ENCODE measurements at places on chromosomes 3 and 15.

- no peak for DNase-seq
Observed at GRCh38 chr3:165521131-165521871, 315.9 kb downstream of the BCHE start.

- DNase-seq = no peak
Observed at GRCh38 chr3:52845691-52846431, 11.0 kb upstream of the MUSTN1 start.

GRCh38 chr3:100781301-100781700, 72.0 kb downstream of the TFG start:
- no peak for DNase-seq

DNA sequence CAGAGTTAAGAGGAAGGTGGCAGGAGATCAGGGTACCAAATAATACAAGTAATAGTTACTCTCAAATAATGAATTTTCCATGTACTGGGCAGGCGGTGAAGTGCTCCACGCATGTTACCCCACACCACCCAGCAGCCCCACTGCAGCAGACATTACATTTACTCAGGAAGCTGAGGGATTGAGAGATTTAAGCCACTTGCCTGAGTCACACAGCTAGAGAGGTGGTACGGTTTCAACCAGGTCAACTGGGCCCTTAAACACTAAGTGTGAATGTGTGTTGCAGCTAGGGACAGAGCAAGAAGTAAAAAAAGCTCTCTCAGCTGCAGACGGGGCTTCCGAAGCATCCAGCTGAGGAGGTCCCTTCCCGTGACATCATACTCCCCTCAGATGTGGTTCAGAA, 91.3 kb downstream of the PRICKLE2 start:
- DNase-seq = no peak

- no peak for DNase-seq
Observed at GRCh38 chr15:40808861-40809450, 1.7 kb upstream of the DNAJC17 start.

GRCh38 chr3:46656778-46657556, 36.5 kb downstream of the ALS2CL start:
- DNase-seq = no peak

- no peak for DNase-seq
Observed at GRCh38 chr3:122928396-122929187, 99.0 kb downstream of the SEMA5B start.

GRCh38 chr3:128376516-128376915, 90.2 kb downstream of the DNAJB8 start:
- DNase-seq = no peak

- no peak for DNase-seq
Observed at GRCh38 chr3:141051443-141052200, 475 bp downstream of the SPSB4 start.

- no peak for DNase-seq
Observed at GRCh38 chr3:82000773-82001172, 239.3 kb upstream of the GBE1 start.

DNA sequence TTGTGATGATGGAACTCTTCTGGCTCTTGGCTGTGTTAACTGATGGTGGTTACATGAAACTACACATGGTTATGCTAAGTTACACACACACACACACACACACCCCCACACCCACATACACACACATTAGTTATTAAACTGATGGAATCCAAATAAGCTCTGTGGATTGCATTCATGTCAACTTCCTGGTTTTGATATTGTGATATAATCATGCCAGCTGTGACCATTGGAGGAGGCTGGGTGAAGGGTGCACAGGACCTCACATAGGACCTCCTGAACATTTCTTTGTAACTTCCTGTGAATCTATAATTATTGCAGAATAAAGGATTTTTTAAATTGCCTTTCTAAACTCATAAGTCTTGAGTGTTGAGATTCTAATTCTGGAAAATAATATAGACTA, 58.9 kb upstream of the LIMD1 start:
- DNase-seq = no peak

DNA sequence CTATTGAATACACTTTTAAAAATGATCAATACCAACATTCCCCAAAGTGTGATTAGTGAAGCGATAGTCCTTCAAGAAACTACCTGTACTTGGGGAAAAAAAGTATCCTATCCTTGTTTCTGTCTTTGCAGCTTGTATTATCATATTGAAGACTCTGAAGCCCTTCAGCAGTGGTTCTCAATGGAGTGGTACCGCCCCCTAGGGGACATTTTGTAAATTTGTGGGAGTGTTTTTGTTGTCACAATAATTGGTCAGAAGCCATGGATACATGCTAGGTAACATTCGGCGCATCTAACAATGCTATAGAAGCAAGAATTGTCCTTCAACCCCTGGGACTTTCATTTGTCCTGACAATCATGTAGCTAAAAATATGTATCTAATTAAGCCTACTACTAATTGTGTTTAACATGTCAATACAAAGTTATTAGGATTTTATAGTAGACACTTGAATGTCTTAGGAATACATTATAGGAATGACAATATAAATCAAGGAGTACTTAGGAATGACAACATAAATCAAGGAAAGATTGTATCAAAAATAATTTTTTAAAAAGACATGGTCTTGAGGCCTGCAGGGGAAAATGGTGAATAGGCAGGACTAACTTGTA, 53.7 kb downstream of the NMD3 start:
- no peak for DNase-seq

GRCh38 chr3:193129607-193130006, 111.4 kb upstream of the PLAAT1 start:
- DNase-seq = no peak

DNA sequence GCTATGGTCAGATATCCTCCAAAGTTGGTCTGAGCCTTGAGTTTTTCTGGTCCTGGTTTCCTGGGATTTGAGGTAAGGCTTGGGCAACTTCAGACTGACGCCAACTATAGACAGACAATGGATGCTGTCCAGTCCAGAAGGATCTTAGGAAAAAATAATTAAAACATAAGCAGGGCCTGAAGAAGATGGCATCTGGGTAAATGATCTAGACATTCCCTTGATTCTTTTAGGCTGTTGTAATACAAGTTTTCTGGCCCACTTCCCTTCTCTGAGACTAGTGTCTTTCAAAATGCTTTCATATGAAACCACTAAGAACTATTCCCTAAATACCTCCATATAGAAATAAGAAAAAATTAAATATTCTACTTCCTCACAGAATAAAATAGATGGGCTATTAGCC, 47.7 kb upstream of the PLXND1 start:
- no peak for DNase-seq

GRCh38 chr3:183475016-183475763, 46.8 kb upstream of the MCF2L2 start:
- DNase-seq = no peak

DNA sequence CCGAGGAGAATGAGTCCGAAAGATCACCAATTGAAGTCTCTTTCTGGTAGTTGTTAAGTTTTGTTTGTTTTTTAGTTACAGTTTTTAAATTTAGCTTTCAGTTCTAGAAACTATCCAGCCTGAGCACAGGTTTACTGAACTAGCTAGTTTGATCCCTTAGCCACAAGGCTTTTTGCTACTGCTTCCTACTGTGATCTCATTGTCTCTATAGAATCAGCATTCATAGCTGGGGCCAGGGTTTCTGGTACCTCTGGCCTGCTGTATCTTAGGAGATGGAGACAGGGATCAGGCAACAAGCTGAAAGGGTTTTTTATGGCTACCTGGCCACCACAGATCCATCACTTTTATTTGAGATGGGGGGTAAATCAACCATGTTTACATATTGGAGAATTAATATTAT, 37.0 kb downstream of the GOLM2 start:
- DNase-seq = no peak

DNA sequence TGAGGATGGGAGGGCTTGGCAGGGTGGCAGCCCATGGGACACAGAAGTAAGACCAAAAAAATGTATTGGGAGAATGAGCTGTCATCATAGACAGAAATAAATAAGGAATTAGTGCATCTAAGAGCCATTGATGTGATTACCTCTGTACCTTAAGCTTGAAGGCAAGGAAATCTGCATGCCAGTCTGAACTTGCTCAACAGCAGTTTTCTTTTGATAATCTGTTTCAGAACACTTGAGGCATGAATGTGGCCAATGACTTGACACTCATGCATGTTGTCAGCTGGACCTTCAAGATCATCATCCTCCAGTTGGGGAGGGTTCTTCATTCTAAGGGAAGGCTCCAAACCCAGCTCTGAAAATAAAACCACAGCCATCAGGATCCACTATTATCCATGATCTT, 148.5 kb downstream of the DCLK3 start:
- DNase-seq = peak; percentile 7

- DNase-seq = no peak
Observed at GRCh38 chr3:39013289-39013688, 38.5 kb downstream of the SCN11A start.

GRCh38 chr15:40511472-40512133, 40.8 kb downstream of the CHST14 start:
- no peak for DNase-seq

DNA sequence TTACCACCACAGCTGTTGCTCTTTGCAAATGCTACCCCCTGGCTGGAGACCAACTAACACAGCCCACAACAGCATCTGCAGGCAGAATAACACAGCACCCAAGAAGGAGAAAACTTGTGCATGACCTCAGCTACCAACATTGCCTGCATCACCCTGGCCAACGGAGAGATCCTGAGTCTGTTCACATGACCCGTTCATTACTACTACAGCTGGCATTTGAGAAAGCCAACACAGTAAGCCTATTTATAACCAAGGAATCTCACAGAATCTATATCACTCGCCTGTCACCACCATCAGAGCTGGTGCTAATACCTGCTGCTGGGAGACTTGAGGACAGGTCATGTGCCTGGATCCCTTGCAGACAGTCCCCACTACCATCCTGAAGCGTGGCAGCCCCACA, 215.2 kb downstream of the POLQ start:
- DNase-seq = no peak

DNA sequence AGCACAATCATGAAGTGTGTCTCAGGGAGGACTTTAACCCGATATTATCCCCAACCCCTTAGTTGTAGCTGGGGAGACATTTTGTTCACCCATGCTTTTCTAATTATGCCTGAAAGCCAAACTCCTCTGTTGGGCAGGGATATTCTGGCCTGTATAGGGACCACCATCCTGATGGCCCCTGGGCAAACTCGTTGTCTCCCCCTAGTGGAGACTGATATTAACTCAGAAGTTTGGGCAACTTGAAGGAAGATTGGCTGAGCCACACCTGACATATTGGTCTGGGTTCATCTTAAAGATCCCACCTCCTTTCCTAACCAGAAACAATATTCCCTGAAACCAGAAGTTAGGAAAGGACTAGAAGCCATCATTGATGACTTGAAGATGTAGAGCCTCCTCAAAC, 42.3 kb downstream of the TM4SF18 start:
- no peak for DNase-seq

GRCh38 chr3:60289341-60290121, 961.7 kb downstream of the FHIT start:
- no peak for DNase-seq

- no peak for DNase-seq
Observed at GRCh38 chr3:17579289-17580031, 163.0 kb downstream of the TBC1D5 start.

DNA sequence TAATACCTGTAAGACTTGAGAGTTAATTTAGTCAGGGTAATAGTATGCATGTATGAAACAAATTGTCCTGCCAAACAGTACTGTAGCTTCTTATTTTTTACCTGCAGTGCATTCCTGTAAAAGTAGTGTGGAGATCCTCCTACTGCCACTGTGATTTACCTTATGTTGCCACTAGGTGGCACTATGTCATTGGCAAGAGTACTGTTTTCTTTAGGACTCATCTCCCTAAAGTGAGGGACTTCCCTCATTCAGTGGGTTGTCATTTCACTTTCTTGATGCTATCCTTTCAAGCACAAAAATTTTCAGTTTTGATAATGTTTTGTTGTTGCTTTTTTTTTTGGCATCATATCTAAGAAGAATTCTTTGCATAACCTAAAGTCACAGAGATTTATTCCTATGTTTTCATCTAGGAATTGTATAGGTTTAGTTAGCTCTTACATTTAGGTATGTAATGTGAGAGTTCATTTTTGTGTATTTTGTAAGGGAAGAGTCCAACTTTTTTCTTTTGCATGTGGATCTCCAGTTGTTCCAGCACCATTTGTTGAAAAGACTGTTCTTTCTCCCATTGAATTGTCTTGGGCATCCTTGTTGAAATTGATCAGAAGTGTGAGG, 105.7 kb downstream of the AKAP13 start:
- DNase-seq = peak; percentile 78

DNA sequence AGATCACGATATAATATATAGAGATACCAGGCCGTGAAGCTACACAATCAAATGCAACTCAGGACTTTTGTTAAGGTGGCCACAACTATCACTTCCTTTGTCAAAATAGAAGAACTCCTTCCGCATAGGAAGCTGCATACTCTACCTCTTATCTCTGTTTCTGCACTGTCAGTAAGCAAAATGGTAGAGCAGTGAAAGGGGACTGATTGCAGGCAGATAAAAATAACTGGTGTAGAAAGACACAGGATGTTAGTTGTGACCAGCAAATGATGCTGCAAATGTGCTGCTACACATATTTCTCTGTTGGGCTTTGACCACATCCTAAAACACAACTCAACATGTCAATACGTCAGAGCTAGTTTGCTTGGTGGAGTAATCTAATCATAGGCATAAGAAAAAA, 16.3 kb upstream of the TRAT1 start:
- no peak for DNase-seq

- no peak for DNase-seq
Observed at GRCh38 chr3:183809270-183809669, 16.1 kb downstream of the MAP6D1 start.

DNA sequence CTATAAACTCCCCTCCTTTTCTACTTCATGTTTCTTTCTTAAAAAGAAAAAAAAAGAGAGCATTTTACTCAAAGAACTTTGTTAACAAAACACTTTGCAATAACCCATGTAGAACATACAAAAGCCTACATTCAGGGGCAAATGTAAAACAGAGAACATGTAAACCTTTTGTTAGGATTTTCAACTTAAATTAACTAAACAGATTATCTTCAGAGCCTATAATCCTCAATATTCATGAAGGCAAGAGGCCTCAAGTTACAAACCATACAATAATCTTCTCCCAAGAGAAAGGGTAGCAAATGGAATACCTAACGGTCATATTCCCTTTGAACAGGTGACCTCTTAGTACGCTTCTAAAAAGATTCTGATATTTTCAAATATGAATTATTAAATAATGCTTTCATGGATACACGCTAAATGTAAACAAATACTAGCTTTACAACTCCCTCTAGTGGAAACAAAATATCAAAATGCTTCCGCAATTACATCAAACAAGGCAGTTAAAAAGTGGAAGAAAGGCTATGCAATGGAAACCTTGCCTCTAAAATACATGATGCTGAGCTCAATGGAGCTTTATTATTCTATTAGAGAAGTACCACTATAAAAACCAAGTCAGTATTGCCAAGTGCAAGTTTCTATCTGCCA, 9.9 kb downstream of the CEP152 start:
- no peak for DNase-seq

DNA sequence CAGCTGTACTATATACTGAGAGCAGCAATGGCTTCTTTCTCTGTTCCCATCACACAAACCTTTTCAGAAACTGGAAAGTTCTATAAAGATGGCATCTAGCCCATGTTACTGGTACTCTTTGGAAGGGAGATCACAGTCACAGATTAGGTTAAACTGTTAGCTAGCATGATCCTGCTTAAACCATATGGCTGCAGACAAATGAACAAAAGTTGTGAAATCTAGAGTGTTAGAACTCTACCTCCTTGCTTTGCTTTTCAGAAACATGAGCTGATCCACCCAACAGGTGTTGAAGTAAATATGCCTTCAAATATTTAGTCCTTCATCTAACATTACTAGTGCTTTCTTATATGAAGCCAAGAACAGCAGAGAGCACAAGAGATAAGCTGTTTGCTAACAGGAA, 102.6 kb downstream of the SNRK start:
- no peak for DNase-seq

Measured in keratinocyte (primary cell).